ENCODE measurements at places on chromosomes 6 and 20.

GRCh38 chr20:56801971-56802755, 173.1 kb downstream of the TFAP2C start:
- no peak overlapping the region for H3K27ac ChIP-seq

GRCh38 chr20:50506270-50506579, 4.0 kb upstream of the PTPN1 start:
- peaks cover 11% of the 10 kb centered on the region for H3K36me3 ChIP-seq
- no peak for DNase-seq
- no peak overlapping the region for H3K27ac ChIP-seq
- no peaks in the 10 kb centered on the region for H3K27me3 ChIP-seq

DNA sequence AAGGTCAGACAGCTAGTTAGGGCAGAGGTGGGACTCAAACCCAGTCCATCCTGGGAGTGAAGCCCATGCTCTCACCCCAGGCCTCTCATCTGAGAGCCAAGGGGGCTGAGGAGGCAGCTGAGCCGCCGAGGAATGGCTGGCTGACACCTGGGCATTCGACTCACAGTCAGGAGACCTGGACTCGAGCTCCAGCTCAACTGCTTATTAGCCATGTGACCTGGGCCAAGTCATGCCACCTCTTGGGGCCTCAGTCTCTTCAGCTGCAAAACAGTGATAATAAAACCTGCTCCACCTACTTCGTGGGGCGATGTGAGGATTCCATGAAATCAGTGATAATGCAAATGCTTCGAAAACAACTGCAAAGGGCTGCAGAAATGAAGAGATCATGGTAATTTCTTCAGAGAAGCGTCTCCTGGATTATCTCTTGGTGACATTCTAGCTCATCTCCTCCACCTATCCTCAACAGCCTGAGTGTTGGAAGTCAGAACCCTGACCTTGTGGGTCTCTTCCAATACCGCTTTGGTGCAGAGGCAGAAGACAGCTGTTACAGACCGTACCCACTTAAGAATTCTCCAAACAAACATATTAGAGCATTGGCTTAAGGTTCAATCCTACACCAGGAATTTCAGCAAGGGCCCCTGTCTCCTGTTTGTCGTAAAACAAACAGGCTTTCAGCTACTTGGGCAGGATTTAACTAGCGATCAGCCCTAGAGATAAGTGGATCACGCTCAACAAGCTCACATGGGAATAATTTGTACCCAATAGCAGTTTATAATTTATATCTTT, 60.0 kb upstream of the PIM1 start:
- H3K4me3 ChIP-seq, result no peak overlapping the region
- no peaks in the 10 kb centered on the region for H3K27me3 ChIP-seq
- H3K4me1 ChIP-seq, result peaks cover 35% of the 10 kb centered on the region
- DNase-seq, result no peak
- no peaks in the 10 kb centered on the region for H3K36me3 ChIP-seq

DNA sequence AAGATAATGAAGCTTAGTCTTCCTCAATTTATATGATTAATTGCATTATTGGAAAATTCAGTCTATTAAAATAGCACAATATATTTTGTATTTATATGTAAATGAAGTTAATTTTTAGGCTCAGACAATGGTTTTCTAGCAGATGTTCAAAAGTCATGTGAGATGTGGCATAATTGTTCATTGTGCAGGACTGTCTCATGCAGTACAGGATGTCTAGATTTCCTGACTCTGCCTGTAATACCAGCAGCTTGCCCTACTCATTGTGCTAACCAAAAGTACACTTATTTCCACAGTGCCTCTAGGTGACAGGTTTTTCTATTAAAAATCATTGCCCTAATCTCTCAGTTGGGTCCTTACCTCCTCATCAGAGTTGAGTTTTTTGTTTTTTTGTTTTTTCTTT, 12.4 kb downstream of the RALGAPB start:
- no peak for DNase-seq
- H3K4me1 ChIP-seq, result peaks cover 22% of the 10 kb centered on the region
- H3K36me3 ChIP-seq, result peaks cover 45% of the 10 kb centered on the region
- H3K4me3 ChIP-seq, result no peak overlapping the region
- no peaks in the 10 kb centered on the region for H3K27me3 ChIP-seq

DNA sequence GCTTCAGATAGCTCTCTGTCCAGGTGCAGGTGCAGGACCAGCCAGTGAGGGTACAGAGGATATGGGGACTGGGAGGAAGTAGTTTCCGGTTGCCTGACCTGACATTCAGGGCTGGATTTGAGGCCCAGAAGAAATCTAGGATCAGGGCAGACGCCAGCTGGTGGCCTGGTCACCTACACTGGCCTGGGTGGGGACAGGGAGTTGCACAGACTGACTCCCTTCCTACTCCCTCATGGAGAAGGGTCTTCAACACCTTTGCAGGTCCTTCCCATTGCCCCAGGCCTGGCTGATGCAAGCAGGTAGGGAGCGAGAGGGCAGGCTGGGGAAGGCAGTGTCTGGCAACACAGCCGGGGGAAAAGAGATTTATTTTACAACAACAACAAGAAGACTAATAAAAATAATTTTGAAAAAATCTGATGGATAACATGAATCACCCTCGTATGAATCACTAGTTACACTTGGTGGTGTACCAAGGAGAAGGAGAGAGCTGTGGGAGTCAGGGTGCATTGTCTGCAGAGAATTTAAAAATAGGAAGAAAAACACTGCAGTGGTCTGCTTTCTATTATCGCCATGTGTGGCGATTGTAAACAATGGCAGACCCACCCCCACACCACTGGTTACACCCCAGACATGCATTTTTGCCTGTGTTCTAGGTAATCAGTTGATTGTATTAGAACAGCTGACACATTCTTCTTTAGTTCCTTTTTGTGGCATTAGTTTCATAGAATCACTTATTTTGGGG, 62.3 kb upstream of the SNX9 start:
- peaks cover 95% of the 10 kb centered on the region for H3K4me1 ChIP-seq
- no peaks in the 10 kb centered on the region for H3K27me3 ChIP-seq
- H3K36me3 ChIP-seq, result no peaks in the 10 kb centered on the region
- H3K27ac ChIP-seq, result peak overlapping the region; percentile 89

- H3K4me3 ChIP-seq, result no peak overlapping the region
- H3K36me3 ChIP-seq, result peaks cover 85% of the 10 kb centered on the region
- DNase-seq, result no peak
These were observed 15.4 kb downstream of the PEDS1 start for GRCh38 chr20:50138120-50138478.

DNA sequence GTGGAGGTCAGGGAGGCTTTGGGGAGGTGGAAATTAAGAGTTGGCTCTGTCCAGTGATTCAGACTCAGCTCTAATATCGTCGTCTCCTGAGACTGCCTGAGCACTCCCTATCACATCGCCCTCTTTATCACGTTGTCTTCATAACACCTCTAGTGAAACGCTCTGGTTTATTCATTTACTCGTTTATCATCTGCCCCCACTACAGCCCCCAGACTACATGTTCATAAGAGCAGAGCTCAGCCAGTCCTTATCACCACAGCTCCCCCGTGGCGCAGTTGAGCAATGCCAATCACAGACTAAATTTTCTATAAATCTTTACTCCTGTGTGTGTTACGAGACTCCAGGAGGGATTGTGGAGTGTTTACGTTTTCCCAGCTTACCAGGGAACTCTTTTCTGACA, 316.2 kb downstream of the ADGRB3 start:
- H3K4me1 ChIP-seq, result no peaks in the 10 kb centered on the region
- H3K4me3 ChIP-seq, result no peak overlapping the region
- no peak overlapping the region for H3K27ac ChIP-seq
- H3K27me3 ChIP-seq, result no peaks in the 10 kb centered on the region

DNA sequence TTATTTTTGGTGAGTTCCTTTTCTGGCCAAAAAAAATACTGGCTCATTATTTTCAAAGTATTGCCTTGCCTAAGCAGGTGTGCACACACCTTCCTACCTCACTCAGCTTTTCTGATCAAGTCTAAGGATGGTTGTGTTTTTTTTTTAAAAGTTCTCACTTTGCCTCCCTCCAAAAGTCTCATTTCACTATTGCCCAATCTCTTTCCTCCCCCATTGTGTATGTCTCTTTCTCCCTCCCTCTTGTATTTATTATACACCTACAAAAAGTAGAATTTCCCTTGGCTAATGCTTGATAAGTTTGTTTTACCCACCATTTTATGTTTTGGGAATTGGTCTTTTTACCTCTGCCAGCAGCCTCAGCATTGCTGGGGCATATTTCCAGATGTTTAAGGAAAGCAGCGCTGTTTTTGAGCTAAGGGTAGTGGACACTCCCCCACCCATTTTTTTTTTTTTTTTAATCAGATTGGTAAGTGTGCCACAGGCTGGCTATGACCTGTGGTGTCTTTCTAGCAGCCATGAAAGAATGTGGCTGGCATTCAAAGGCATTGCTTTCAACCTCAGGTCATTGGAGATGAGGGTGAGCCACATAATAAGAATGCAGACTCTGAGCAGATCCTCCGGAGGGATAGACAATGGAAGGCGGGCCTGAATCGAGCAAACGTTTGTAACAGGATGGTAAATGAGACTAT, 668.6 kb downstream of the UTRN start:
- H3K4me3 ChIP-seq, result no peak overlapping the region
- no peak overlapping the region for H3K27ac ChIP-seq
- H3K27me3 ChIP-seq, result no peaks in the 10 kb centered on the region
- no peaks in the 10 kb centered on the region for H3K36me3 ChIP-seq
- DNase-seq, result no peak

GRCh38 chr6:167866642-167867041, 39.9 kb downstream of the AFDN start:
- no peak for DNase-seq
- H3K4me3 ChIP-seq, result no peak overlapping the region
- peaks cover 25% of the 10 kb centered on the region for H3K27me3 ChIP-seq
- H3K4me1 ChIP-seq, result no peaks in the 10 kb centered on the region
- H3K36me3 ChIP-seq, result peaks cover 2% of the 10 kb centered on the region
- H3K27ac ChIP-seq, result no peak overlapping the region

GRCh38 chr20:47622118-47622665, 120.5 kb downstream of the NCOA3 start:
- no peak for DNase-seq
- H3K36me3 ChIP-seq, result peaks cover 80% of the 10 kb centered on the region
- peaks cover 41% of the 10 kb centered on the region for H3K4me1 ChIP-seq
- H3K27me3 ChIP-seq, result no peaks in the 10 kb centered on the region
- H3K27ac ChIP-seq, result peak overlapping the region; percentile 82

- peaks cover 78% of the 10 kb centered on the region for H3K4me1 ChIP-seq
- H3K36me3 ChIP-seq, result no peaks in the 10 kb centered on the region
- no peak for DNase-seq
- no peak overlapping the region for H3K4me3 ChIP-seq
These were observed 7.9 kb upstream of the TAGAP start for GRCh38 chr6:159052720-159053119.
